ENCODE measurements at places on chromosomes 13 and 19. TPM values are rescaled to one million over a fixed set of nuclear protein-coding genes. Genes with fewer than 3 reads are reported as not detected.

DNA sequence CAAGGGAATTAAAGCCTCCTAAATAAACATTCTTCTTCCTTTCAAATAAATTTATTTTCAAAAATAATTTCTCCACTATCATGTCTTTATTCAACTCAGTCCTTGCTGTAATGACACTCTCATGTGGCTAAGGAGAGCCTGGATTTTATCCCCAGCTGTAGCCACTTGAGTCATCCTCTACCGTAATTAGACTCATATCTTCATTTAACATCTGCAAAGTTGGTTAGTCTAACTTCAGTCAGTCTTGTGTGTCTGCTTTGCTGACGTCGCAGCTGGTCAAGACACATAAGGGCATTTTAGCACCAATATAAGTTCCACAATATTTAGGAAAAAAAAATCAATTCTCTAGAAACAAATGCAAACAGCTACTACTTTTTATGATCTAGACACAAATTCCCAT lies 776.4 kb upstream of the ATXN8OS start:
- DNase-seq, result no peak

DNA sequence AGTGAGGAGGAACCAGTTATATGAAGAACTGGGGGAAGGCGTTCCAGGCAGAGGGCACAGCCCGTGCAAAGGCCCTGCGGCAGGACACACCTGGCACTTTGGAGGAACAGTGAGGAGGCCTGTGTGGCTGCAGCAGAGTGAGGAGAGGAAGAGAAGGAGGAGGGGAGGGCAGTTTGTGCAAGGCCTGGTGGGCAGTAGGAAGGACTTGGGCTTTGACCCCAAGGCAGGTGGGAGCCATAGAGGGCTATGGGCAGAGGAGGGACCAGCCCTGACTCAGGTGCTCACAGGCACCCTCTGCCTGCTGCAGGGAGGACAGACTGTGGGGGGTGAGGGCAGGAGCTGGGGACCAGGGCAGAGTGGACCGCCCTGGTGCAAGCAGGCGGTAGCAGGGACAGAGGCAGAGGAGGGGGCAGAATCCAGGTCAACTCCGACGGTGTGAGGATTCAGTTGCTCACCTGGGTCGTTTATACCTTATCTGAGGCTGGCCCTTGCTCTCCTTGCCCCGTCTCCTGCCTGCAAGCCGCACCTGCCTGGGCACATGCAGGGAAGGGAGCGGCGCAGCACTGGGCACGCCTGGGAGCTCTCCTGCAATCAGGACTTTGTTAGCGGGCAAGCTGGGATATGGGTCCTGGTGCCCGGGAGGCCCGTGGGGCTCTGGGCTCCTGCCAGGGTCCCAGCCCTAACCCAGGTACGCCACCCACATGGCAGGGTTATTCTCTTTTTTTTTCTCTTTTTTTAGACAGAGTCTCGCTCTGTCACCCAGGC lies 34.8 kb downstream of the NFIC start:
- no peak for DNase-seq

- peak; percentile 89 for DNase-seq
Measured at GRCh38 chr13:49495783-49496762, at the start of gene PHF11. PHF11 (plus strand) TSS chr13:49495953; CDS start chr13:49496002, 49 bp downstream.

- no peak for DNase-seq
Measured at GRCh38 chr19:1847684-1848398, 442 bp downstream of the REXO1 start.

DNA sequence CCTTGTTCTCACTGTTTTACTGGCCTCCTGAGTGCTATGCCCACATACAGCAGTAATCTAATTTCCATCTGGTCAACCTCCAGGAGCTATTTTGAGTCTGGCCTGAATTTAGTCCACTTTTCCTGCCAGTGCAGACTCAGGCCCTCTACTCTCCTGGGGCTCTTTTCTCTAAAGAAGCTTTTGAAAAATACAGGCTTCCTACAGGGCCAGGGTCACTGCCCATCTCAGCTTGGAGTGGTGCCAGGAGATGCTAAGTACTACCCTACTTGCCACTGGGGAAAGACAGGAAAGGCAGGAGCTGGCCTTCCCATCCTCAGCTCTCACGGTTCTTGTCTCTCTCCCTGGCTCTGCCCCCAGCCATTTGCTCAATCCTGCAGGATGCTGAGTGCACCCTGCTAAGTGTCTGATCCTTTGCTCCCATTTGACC lies 101.7 kb upstream of the SERP2 start:
- DNase-seq, result no peak

- DNase-seq, result no peak
Measured at GRCh38 chr13:75879656-75880055, 243.5 kb downstream of the LMO7 start.

- DNase-seq, result no peak
Measured at GRCh38 chr13:75102001-75102716, 379.8 kb downstream of the TBC1D4 start.

- no peak for DNase-seq
Measured at GRCh38 chr19:43527860-43528622, 1.0 kb upstream of the ETHE1 start.

DNA sequence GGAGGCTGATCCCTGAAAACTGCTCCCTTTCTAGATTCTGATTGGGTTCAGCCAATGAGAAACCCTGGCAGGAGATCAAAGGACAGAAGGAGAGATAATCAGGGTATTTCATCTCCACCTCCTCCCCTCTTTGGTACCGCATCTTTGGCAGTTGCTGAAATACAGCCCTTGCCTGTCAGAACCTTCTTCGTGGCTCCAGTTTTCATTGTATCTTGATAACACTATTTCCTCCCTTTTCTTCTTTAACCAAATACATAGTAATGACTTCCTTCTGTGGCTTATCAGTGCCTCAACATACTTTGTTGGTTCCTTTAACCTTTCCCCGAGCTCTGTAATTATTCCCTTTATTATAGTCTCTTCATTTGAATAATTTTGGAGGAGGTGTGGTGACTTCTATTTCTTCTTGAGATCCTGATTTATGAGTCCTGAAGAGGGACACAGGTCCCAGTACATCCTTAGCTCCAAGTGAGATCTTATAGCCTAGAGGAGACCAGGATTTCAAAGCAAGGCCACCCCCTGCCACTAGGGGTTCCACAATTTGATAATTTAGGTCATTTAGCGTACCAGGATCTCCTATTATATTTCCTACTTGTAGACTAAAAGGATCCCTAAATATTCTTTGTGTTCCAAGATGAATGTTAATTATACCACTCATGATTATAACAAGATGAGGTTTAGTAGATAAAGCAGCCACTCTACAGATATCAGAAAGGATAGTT lies 98.0 kb downstream of the EDNRB start:
- no peak for DNase-seq

DNA sequence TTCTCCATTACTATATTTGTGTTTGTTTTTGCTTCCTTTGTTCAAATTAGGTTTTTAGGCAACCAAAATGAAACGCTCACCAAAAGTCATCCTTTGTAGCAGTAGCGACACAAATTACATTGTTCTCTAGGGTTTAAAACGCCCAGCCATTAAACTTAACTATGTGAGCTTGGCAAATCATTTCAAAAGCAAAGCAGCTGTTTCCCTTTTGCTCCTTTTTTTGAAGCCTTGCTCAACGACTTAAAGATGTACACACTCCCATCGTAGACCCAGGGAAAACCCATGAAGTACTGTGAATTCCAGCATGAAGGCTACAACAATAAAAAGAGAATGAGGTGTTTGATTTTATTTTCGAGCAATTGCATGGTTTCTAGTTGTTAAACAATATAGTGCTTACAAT lies 106.7 kb downstream of the RAP2A start:
- DNase-seq, result no peak

DNA sequence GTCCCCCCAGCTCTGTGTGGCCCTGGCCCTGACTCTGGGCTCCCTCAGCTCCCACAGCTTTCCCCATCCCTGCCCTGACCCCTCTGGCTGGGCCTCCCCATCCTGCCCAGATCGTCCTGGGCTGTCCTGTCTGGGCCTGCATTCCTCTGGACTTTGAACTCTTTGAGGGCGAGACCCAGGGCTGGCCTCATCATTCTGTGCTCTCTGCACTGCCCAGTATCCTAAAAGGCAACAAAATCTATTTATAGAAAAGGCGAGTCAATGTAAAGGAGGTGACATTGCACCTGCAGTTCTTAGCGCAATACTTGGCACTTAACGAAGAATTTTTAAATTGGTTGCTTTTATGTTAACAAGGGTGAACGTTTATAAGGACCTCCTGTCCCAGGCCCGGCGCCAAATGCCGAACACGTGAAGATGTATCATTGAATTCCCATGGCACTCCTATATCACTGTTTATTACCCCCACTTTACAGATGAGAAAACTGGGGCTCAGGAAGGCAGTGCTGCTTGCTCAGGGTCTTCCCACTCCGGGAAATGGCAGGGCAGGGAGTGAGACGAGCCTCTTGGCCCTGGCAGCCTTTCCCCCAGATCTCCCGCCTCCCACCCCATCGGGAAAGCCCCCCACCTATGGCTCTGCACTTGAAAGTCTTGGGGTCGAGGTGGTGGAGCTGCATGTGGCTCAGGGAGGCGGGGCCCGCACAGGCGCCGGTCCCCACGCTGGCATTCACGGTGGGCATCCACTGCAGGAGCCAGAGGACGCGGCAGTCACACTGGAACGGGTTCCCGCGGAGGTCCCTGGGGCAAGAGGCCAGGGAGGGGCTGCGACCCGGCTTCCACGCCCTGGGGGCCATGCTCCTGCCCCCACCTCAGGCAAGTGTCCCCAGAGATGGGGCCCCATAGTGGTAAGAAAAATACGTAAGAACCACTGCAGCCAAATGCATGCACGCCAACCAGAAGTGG lies 3.8 kb downstream of the LGI4 start:
- DNase-seq, result no peak

DNA sequence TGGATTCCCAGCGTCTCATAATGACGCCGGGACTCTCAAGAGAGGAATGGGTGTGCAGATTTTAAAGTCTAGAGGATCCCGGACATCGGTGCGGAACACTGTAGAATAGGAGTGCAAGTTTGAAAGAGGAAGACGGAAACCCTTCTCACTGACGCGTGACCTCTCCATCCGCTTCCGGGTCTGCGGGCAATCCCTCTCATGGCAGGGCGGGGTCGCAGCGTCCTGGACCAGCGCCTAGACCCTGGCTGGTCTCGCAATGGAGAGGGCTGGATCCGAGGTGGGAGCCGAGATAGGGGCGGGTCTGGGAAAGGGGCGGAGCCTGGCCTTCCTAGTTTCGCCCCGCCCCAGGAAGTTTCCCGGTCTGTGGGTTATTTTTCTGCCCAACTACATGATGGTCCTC lies 4.6 kb upstream of the ZNF845 start:
- peak; percentile 72 for DNase-seq

DNA sequence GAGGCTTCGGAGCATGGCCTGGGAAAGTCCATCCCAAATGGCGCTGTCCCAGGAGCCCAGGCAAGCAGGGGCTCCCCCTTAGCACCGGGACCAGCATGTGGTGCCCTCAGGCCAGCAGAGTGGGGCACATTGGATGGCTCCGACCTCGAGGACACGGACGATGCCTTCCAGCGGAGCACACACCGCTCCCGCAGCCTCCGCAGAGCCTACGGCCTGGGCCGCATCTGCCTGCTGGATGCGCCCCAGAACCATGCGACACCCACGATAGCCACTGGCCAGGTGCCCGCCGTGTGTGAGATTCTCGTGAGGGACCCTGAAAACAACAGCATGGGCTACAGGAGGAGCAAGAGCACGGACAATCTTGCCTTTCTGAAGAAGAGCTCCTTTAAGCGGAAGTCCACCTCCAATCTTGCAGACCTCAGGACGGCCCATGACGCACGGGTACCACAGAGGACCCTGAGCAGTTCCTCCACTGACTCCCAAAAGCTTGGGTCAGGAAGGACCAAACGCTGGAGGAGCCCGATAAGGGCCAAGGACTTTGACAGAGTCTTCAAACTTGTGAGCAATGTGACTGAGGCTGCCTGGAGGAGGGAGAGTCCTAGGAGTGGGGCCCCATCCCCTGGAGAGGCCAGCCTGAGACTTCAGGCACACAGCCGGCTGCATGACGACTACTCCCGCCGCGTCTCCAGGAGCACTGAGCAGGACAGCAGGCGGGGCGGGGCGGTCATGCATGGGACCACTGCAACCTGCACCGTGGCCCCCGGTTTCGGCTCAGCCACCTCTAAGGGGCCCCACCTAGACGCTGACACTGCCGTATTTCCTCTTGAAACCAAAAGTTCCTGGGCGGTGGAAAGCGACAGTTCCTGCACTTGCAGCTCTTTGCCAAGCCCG lies 63.1 kb downstream of the SPATA13 start:
- no peak for DNase-seq

DNA sequence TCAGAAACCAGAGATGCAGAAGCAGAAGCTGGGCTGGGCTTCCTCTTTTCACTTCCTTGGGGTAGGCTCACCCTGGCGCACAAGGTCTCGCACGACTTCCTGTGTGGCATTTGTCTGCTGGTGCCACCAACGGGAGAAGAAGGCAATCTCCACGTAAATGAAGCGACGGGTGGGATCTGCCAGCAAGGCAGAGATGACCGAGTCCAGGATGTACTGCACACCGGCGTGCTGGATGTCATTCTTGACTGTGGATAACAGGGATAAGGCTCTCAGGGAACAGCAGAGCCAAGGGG lies 1.3 kb downstream of the MAN2B1 start:
- DNase-seq, result no peak

- DNase-seq, result no peak
Measured at GRCh38 chr19:53424968-53425597, 6.7 kb upstream of the ZNF761 start.

- DNase-seq, result no peak
Measured at GRCh38 chr13:98508280-98508679, 68.6 kb downstream of the STK24 start.

TGDS gene
- 7.2 TPM for total RNA-seq

PCSK4 gene
- 3.2 TPM for total RNA-seq

MIA gene
- 2.0 TPM for total RNA-seq

RYR1 gene
- total RNA-seq, result 0.03 TPM

ZNF571 gene
- total RNA-seq, result 5.9 TPM

RFPL4A gene
- not detected for total RNA-seq

FARP1 gene
- total RNA-seq, result 347 TPM

CEACAM8 gene
- not detected for total RNA-seq
